ENCODE measurements at places on chromosomes 1 and 21. TPM values are rescaled to one million over a fixed set of nuclear protein-coding genes. Genes with fewer than 3 reads are reported as not detected.

GRCh38 chr1:171115280-171115897 lies 24.7 kb downstream of the FMO3 start:
- DNase-seq, result no peak

DNA sequence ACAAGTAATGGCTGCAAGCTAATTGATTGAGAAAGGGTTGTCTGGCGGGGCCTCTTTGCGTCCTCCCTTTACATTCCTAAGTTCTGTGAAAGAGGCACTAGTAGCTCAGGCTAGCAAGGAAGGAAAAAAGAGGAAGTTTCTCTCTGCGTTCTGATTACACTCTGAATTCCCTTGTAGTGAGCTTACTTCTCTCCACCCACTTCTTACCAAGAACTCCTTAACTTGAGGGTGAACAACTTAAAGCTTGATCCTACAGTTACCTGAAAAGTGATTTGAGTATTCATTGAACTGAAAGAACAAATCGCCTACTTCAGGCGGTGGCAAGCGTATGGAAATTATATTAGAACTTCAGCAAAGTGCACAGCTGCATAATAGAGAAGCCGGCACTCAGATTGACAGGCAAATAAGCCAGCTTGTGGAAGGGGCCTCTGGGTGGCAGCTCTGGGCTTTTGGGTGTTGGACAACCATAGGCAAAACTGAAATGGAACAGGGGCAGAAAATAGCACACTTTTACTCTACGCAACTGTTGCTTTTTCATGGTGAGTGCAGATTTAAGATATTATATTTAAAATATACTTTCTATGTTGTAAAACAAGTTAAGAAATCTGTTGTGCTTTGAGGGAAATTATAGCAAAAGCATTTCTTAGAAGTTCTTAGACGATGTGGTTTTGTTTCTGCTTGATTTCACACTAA lies 464.5 kb downstream of the USP25 start:
- no peak for DNase-seq

- no peak for DNase-seq
These were observed 54.9 kb upstream of the BACE2 start for GRCh38 chr21:41112740-41113692.

- DNase-seq, result no peak
These were observed 71.5 kb downstream of the DISP1 start for GRCh38 chr1:222886194-222886854.

The TMPRSS15 gene
- not detected for total RNA-seq

The SPATA17 gene
- not detected for total RNA-seq

The LGR6 gene
- 0.19 TPM for total RNA-seq

- DNase-seq, result no peak
These were observed 1.6 kb downstream of the TUFT1 start for GRCh38 chr1:151541752-151542151.

GRCh38 chr1:51541313-51542050 lies 22.4 kb upstream of the EPS15 start:
- DNase-seq, result no peak

GRCh38 chr1:56948403-56949023 lies 17.3 kb downstream of the C8B start:
- DNase-seq, result no peak

The SPRR2A gene
- total RNA-seq, result not detected

The OR2G2 gene
- total RNA-seq, result not detected

- no peak for DNase-seq
These were observed 257.7 kb downstream of the RHOU start for GRCh38 chr1:228992907-228993535.

DNA sequence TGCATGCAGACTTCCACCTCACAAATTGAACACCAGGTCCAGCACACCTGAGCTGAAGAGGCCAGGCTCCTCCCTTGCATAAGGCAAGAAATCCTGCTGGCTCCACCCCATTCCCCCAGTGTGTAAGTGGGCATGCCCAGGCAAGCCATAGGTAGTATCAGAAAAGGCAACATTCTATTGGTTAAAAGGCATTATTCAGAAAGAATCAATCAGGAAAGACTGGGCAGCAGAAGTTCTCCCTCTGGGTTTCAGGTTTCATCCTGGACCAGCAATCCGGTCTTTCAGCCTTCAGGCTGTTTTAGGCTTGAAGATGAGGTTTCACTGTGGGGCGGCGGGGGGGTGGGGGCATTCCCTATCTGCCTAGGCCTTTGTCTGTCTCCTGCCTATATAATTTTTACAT lies 42.0 kb upstream of the LHX8 start:
- DNase-seq, result no peak

- no peak for DNase-seq
These were observed 28.0 kb upstream of the ATP1A1 start for GRCh38 chr1:116345011-116345410.

DNA sequence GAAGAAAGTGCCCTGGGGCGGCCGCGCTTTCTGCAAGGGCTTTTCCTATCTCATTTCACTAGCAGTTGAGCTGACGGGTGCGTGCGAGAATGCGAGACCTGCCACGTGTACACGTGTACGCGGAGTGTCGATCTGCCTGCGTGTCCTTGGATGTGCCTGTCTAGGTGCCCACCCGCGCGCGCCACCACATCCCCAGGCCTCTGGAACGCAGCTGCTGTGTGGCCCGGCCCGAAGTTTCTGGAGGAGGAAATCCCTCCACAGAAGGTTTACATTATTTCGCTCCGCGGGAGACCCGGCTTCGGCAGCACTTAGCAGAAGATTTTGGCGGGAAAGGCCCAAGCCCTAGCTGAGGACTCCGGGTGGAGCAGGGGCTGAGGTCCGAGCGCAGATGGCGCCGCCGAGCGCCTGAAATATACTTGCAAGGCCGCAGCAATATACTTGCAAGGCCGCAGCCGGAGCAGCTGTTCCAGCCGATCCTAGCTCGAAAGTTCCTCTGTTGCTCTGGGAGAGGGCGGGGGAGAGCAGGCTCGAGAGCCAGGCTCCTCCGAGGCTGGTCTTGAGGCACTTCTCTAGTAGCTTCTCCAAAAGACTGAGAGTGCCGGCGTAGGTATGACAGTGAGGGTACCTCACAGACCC lies 3.9 kb downstream of the TBX15 start:
- no peak for DNase-seq

DNA sequence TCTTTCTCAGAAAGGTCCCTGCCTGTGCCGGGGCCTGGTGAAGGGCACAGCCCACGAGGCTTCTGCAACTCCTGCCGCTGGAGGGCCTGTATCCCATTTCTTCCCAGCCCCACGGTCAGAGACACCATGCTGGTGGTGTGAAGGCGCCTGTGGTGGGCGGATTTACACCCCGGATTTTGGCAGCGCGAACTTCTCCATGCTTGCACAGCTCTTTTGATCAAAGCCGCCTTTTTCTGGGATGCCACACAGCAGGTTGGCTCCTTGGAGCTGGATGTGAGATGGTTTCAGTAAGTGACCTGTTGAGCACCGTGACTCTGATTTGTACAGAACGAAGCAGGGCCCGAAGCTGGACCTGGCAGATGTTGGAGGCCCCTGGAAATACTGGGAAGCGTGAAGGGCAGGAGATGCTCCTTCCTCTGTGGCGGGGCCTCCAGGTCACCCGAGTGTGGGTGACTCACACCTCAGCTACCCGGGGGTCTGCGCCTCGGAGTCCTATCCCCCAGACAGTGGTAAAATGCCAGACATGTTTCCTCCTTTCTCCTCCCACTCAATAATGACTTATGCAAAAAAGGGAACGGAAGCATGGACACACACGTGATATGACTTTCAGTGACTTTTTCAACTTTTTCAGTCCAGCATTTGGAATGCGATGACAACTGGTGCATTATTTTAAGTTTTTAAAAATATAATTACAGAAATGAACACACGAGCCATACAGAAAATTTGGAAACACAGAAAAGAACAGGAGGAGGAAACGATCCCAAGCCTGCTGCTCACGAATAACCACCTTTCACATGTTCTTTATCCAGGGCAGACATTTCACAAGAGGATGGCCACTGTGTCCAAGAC lies 9.0 kb downstream of the UMODL1 start:
- DNase-seq, result peak; percentile 49

DNA sequence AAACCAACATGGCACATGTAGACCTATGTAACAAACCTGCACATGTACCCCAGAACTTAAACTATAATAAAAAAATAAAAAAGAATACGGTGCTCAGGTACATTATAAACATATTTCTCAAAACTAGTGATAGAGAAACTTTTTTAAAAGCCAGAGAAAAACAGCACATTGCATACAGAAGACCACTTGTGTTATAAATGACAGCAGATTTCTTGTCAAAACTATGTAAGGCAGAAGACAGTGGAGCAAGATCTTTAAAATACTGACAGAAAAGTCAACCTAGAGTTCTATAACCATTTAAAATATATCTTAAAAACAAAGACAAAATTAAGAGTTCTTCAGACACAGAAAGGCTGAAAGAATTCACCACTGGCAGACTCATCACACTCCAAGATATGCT lies 144.7 kb downstream of the NEGR1 start:
- no peak for DNase-seq

The CERS2 gene
- total RNA-seq, result 73.8 TPM

GRCh38 chr1:97204468-97204867 lies 482.9 kb downstream of the PTBP2 start:
- DNase-seq, result no peak

GRCh38 chr21:38538353-38538752 lies 40.1 kb upstream of the ERG start:
- DNase-seq, result no peak

The AQP10 gene
- not detected for total RNA-seq

GRCh38 chr21:42432695-42433094 lies 29.0 kb downstream of the UBASH3A start:
- DNase-seq, result no peak

- no peak for DNase-seq
These were observed 302.7 kb downstream of the HHAT start for GRCh38 chr1:210631399-210631798.

DNA sequence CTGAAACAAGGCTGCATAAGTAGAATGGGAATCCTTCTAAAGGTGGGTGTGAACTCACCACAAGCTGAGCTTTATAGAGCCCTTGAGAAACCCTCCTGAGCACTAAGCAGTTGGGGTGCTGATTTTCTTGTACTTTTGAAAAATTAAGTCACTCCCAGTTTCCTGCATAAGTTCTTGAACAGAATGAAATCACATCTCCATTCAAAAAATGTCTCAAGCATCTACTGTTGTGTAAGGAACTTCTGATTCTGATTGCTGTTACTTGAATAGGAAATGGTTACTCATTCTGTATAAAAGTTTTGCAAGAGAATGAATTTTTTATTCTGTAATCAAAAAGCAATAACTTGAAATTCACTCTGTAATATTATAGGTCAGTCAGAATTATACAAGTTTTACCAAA lies 50.8 kb upstream of the WNT2B start:
- DNase-seq, result no peak

The MAP3K21 gene
- total RNA-seq, result 0.95 TPM

GRCh38 chr1:162822391-162823200 lies 32.1 kb downstream of the HSD17B7 start:
- DNase-seq, result no peak

DNA sequence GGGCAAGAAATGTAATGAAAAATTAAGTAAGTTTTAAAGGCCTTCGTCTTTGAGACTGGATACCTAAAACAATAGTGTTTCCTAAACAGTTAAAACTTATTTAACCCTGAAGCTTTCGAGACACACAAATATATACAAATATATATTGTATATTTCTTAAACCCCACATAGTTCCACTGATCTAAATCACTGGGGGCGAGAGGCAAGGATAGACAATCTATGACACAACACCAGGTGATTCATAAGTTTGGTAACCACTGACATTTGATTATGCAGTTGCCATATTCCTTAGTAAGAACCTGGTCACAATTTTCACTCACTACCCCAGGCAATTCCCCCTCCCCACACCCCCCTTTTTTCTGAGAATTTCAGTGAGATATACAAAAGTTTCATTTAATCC lies 55.3 kb upstream of the BOLA1 start:
- no peak for DNase-seq

DNA sequence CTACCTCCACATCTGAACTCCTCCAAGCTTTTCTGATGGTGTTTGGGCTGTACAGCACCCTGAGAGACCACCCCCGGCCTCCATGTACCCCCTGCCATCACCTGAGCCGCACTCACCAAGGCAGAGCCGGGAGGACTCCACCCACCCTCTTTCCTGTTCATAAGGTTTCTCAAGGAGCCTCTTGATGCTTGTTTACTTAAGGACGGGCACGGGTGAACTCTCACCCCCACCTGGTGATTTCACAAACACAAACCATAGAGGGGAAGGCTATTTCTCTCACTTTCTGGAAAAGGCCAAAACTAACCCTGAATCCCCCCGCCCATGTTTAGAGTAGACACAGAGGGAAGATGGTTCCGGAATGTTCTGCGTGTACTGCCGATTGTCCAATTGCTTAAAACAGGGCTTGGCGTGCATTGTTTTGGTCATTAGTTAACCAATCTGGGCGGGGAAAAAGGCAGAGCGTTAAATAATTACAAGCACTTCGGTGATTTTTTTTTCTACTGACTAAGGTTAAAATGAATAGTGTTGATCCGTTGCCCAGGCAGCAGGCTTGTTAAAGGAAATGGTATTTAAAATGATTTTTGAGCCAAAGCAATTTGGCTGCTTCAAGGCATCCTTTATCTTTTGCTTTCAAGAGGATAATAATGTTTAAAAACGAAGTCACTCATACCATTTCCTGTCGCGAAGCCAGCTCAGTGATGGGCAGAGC lies 279.8 kb upstream of the VAMP3 start:
- DNase-seq, result no peak

The DCLRE1B gene
- total RNA-seq, result 6.4 TPM

The TMEM167B gene
- 71.0 TPM for total RNA-seq

The OLFML2B gene
- total RNA-seq, result not detected

The OR10R2 gene
- total RNA-seq, result not detected

The TMOD4 gene
- not detected for total RNA-seq

DNA sequence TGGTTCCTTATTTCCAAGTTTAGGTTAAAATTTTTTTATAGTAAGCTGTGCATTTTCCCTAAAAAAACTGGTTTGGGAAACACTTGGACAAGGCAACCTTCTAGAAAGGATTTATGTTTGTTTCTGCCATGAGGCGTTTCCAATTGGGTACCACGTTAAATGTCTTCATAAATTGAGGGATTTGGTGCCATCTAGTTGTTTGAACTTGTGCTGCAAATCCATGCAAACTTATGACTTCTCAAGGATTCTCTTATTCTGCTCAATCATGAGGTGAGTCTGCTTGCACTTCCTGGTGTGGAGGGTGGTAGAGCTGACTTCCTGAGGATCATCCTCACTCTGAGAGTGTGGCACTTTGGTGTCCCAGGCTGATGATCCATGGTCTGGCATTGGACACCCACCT lies 123.3 kb downstream of the PCNX2 start:
- no peak for DNase-seq

The ANKRD65 gene
- not detected for total RNA-seq

The PTPRC gene
- 661 TPM for total RNA-seq

The OR2T3 gene
- total RNA-seq, result not detected

DNA sequence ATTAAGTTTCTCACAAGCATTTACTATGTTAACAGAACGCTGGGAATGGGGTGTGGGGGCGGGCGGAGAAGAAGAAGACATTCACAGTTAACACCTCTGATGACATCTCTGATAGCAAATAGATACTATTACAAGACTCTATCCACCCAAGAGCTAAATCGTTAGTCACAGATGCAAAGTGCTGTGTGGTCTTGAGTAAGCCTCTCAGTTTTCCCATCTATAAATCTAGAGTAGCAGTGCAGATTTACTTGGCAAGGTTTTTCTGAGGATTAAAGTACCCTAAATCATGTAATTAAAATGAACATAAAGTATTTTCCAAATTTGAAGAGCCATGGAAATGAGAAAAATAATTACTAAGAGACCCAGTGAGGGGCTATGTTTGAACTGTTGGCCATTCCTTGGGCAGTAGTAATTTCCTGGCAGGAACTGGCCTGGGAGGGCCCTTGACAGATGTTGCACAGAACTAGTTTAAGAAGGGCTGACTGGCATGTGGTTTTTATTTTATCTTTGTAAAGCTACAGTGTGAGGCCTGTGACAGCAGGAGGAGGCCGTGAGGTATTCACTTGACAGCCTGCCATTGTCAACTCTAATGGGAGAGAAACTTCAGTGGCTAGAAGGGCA lies 58.7 kb upstream of the APOBEC4 start:
- DNase-seq, result no peak

The OR6K2 gene
- not detected for total RNA-seq

Measured in CD4-positive, alpha-beta T cell (primary cell).